ENCODE measurements at places on chromosomes 3 and 15.

DNA sequence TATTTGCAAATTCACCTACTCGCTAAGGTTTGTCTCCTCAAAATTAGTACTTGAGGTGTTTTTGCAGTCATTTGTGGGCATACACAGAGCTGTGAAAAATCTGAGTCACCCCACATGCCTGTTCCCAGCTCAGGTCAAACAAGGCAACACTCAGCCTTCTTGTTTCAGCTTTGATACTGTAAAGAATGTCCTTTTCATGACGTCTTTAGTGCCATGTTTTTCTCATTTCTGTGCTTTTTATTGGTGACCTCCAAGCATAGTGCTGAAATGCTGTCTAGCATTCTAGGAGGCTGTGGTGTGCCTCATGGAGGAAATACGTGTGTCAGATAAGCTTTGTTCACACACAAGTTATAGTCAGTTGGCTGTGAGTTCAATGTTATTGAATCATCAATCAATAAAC, 8.8 kb downstream of the CAPN3 start:
- DNase-seq = no peak

DNA sequence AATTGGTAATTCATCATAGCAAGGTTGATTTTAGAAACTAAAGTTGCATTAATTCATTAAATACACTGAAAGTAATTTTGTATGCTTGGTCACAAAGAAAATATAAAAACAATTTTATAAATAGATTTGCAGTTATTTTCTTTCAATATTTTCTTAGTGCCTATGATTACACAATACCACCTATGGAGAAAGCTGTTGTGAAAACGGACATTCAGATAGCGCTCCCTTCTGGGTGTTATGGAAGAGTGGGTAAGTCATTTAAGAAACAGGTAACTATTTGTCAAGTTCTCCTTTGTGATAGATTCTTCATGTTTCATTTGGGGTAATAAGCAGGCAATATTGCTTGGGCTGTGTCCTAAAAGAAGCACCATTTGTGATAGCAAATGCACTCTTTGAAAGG, 3.0 kb downstream of the DUT start:
- no peak for DNase-seq

GRCh38 chr15:73767806-73768501, 14.8 kb upstream of the INSYN1 start:
- DNase-seq = no peak

DNA sequence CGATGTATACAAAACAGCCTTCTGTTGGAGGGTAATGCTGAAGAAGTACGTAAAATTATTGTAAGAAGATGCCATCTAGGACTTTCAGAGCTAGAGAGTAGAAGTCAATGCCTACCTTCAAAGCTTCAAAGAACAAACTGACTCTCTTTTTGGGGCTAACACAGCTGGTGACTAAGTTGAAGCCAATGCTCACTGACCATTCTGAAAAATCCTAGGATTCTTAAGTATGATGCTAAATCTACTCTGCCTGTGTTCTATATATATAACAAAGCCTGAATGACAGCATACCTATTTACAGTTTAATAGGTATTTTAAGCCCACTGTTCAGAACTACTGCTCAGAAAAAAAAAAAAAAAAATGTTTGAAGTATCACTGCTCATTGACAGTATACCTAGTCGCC, 18.9 kb downstream of the ADPGK start:
- DNase-seq = no peak

DNA sequence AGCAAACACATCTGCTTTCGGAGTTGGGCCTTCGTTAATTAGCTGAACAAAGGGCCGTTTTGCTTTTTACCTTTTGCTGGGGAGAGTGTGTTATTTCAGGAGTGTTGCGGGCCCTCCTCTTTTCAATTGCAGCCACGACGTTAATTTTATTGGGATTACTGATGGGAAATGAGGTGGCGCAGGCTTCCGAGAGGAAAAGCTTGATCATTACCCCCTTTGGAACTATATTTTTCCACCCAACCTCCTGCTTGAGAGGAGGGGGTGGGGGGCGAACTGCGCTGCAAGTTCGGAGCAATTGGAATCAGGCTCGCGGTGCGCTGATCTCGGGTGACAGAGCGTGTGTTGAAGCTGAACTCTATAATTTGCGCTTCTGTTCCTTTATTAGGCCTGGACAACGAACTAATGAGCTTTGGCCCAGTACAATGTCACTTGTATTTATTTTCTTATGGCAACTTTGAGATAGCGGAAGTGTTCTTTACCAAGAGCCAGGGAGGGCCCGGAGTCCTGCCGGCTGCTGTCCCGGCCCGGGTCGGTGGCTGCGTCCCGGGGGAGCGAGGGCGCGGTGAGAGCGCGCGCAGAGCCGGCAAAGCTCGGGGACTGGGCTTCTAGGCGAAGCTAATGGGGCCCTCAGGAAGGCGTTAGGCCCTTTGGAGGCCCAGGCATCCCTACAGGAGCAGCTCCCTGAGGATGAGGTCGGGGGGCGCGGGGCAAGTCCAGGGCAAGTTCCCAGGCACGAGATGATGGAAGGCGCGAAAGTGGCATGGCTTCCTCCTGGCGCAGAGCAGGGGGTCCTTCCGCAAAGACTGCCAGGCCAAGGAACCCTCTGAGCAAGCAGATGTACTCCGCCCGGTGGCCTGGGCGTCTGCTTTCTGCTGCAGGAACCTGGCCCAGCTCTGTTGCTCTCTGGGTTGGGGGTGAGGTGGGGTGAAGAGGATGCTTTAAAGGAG, 12.9 kb downstream of the NR2F2 start:
- DNase-seq = no peak

Data from activated CD4-positive, CD25-positive, alpha-beta regulatory T cell (primary cell).